ENCODE measurements at places on chromosomes 11 and 22.

GRCh38 chr11:1803246-1803645, 31.5 kb upstream of the SYT8 start:
- no peak for DNase-seq

DNA sequence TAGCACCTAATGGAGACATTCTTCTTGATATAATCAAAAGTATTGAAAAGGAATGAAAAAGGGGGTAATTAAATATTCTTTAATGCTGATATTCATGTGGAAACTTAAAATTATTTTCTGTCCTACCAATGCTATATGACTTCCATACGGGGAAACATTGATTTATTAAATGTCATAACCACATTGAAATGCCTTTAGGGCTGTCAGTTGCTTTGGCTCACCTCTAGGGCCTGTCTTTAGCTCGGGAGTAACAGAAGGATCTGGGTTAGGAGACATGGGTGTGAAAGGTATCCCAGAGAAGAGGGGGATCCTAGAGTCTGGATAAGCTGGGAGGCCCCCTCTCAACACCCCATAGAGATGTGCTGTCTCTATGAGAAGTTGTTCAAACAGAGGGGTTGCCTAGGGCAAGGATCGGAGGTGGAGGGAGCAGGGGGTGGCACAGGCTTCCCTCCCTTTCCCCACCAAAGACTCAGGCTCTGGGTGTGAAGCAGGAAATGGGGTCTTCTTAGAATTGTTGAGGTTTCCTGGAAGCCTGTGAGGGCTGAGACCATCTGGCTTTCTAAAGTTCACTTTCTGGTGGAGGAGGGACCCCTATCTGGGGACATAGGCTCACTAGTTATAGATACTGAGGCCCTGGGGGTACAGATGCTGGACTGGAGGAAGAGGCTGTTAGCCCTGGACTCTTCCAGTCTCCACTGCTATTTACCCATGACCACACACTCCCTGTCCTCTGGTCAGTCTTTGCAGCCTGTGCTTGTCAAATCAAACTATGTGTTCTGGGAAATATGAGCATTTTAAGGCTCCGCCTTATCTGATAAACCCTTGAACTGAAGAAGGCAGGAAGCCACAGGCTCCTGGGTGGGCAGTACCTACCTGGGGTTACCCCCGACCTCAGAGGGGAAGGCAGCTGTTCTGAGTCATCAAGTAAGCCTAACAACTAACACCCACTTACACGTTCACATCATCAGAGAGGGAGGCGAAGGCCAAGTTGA, 55.8 kb upstream of the RRAS2 start:
- DNase-seq = peak; percentile 43

DNA sequence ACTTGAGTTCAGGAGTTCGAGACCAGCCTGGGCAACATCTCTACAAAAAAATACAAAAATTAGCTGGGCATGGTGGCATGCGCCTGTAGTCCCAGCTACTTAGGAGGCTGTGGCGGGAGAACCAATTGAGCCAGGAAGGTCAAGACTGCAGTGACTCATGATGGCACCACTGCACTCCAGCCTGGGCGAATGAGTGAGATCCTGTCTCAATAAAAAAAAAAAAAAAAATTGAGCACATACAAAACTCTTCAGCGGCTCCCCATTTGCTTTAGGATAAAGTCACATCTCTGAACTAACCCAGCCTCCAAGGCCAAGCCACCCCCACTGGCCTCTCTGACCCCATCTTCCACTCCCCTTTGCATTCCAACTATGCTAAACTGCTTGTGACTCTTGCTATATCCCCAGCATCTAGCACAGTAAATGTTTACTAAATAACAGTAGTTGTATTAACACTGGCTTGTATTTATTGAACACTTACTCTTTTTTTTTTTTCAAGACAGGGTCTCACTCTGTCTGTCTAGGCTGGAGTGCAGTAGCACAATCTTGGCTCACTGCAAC, 28.9 kb downstream of the CREB3L1 start:
- no peak for DNase-seq

GRCh38 chr11:64028398-64029115, 7.2 kb upstream of the FLRT1 start:
- no peak for DNase-seq

- no peak for DNase-seq
These were observed 61.0 kb upstream of the BIRC3 start for GRCh38 chr11:102256251-102256650.

DNA sequence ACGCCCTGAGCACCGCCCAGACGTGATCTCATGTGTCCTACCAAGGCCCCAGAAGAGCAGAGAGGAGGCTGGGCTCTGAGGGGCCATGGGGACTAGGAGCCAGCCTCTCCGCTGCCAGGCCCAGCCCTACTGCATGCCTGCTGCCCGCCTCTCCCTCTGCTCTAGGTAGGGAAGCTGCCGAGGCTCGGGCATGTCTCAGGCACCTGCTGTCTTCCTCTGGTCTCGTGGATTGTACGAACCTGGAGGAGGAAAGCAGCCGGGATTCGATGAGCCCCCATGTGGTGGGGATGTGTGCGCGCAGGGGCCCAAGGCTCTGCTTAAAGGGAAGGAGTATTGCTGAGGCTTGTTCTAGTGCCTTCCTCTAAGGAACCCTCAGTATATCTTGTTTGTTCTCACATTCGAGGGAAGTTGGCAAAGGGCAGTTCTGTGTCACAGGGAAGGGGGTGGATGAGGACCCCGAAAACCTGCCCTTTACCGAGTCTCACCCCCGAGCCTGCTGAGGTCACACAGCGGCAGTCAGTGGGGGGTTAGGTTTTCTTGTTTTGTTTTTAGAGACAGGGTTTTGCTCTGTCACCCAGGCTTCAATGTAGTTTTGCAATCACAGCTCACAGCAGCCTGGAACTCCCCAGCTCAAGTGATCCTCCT, 21.2 kb downstream of the DAGLA start:
- no peak for DNase-seq

- DNase-seq = no peak
These were observed 64.4 kb downstream of the MYH9 start for GRCh38 chr22:36323182-36323854.

DNA sequence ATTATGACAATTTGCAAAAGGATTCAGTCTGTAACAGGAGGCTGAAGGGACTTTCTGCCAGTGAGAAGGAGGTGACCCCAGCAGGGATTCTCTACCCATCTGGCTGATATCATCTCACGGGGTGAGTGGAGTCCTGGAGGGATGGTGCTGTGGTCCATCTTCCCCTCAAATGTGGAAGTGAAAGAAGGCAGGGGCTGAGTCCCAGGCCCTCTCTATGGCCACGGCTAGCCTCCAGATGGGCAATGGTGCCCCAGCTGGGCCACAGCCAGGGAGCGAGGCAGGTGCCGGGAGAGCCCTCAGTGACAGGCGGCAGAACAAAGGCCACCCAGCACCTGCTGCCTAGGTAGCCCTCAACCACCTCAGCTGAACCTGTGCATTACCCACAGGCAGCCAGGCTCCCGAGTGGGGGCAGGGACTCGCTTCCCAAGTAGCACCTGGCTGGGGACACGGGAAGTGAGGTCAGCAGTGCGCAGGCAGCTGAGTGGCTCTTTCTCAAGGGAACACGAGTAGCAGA, 6.7 kb downstream of the NECTIN1 start:
- no peak for DNase-seq

DNA sequence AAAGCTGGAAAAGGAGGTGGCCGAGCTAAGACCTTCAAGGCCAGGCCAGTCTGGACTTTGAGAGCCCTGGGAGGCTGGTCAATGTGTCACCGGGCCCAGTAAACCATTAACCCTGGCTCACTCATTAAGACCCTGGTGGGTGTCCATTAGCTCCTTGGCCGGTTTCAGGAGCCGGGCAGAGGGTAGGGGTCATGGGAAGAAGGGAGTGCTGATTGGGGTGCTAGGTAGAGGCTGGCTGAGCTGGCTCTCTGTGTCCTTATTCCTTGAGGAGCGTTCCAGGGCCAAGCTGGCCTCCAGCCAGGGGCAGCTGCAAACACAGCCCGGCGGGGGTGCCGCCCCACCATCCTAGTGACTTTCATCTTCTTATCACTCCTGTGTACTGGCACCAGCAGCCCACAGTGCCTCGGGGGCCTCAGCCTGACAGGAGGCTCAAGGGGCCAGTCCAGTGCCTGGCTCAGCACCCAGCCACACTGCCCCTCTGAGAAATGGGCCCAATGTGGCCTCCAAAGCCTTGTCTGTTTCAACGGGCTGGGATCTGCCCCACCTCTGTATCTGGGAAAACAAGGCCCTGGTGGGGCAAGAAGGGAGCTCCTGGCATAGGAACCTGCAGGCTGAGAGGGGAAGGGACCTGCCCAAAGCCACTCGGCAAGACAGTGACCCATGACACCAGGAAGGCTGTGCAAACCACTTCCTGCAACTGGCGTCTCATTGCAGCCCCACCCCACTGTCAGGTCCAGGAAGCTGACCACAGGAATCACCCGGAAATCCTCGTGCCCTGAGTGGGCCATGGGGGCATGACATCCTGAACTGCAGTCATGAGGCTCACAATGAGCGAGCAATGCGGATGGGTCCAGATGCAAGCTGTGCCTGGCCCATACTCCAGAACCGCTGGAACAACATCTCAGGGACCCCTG, 15.1 kb upstream of the RGL4 start:
- peak; percentile 28 for DNase-seq

- DNase-seq = no peak
These were observed 120.9 kb downstream of the SLC17A6 start for GRCh38 chr11:22459048-22459447.

GRCh38 chr22:43889860-43890253, 2.0 kb downstream of the PNPLA5 start:
- no peak for DNase-seq

GRCh38 chr11:117722082-117722481, 74.9 kb downstream of the DSCAML1 start:
- no peak for DNase-seq

DNA sequence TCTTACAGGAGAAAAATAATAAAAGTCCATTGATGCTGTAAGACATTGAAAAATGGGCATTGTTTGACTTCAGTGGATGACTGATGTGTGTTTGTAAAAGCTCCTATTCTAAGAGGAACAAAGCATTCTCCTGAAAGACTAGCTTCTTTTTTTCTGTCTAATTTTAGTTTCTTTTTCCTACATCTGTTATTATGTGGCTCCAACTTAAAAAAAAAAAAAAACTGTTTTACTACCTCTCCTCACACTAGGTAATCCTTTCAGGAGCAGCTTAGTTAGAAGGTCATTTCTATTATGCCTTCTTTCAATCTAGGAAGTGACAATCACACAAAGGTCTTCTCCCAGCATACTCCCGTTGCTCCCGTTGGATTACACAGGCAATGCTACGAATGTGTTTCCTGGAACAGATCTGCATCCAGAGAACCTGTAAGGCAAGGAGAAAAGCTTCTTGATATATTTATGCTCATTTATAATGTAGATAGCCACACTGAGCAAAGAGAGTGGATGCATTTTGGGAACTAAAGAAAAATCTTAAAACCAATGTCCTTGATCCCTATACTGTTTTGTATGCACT, 595.1 kb upstream of the CCDC179 start:
- no peak for DNase-seq

DNA sequence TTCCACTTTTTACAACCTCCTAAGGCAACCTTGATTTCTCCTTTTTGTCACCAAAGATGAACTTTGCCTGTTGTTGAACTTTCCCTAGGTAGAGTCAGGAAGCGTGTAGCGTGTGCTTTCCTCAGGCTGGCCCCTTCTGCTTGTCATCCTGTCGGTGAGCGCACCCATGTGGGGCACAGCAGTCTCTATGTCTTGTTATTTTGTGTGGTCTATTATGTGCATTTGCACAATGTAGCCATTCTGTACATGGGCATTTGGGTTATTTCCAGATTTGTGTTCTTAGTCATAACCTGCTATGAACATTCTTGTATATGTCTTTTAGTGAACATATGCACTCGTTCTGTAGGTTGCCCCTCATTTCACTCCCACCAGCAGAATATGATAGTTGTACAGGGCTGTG, 34.9 kb downstream of the CABIN1 start:
- DNase-seq = peak; percentile 7

DNA sequence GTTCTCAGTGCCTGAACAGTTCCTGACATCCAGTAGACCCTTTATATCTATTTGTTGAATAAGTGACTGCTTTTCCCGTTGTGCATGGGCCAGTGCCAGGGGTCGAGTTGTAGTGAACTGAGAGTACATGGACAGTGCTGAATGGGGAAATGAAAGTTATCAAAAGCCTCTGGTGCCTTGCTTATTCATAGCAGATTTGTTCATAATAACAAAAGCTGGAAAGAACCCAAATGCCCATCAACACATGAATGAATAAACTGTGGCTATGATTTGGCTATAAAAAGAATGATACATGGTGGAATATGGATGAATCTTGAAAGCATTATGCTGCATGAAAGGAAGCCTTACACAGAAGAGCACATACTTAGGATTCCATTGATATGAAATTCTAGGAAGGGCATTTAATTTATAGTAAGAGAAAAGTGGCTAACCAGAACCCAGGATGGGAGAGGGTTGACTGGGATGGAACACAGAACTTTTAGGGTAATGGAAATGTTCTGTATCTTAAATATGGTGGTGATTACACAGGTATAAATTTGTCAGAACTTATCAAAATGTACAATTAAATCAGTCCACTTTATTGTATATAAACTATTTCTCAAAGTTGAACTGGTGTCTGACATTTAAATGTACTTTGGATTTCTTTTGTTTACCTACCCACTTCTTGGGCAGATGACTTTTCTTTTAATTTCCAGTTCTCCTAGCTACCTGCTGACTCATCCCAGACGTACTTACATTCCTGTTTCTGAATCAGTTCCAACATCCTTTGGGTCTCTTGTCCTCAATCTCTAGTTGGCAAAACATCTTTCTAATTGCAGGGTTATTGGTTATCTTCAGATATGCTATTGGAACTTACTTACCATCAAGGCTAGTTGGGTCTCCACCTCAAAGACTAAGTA, 42.8 kb downstream of the PACS1 start:
- DNase-seq = no peak

DNA sequence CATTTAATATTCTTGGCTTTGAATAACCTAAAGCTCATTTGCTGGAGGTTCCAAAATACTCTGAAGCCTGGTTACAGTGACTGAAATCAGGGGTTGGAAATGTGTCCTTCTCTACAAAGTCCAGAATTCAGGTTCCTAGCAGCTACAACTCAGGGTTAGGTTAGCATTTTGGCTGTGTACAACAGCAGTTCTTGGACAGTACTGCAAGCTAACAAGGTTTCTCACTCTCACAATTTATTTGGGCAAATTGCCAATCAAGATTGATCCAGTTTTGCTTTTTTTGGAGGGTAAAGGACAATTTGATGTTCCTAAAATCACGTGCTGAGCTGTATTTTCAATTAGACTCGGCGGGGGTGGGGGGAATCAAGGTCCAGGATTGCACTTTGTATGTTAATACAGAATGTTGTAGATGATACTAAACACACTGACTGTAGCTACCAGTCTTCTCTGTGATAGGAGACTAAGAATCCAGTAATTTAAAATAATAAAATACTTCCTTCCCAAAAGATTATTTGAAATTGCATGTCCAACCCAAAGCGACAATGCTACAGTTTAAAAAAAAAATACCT, 49.7 kb upstream of the RAPSN start:
- DNase-seq = no peak

DNA sequence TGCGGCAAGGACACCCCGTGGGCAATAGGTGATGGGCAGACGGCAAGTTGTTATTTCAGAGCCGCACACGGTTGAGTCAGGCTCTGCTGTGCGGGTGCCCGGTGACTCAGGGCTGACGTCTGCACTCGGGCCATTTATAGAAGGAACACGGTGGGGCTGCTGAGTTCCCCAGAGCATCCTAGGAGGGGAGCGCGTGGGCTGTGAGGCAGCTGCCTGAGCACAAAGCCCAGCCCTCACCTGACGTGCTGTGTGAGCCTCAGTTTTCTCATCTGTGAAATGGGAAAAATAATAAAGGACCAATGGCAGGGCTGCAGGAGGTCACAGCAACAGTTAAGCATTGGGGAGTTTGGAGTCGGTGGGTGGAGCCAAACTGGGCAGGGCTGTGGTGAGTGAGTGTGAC, 11.3 kb upstream of the RHOD start:
- DNase-seq = no peak

GRCh38 chr11:132874638-132875037, 657.7 kb downstream of the OPCML start:
- DNase-seq = no peak
